LNCaP clone FGC (cell line): ENCODE measurements at places on chromosomes 11 and 22.

DNA sequence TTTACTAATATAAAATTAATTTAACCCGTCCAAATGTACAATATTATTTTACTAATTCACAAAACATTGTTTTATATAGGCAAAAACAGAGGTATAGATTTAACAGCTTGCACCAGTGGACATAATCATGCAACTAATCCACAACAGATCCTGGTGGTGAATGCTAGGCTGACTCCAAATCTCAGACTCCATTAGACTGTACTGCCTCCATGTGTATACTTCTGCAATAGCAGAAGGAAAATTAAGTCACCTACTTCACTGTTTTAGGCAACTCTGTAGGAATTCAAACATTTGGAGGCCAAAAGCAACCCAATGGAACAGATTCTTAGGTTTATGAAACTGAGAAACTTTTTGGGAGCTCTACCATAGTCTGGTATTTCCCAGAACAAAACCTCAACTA lies 30.0 kb upstream of the RAB39A start:
- peak; percentile 33 for DNase-seq

DNA sequence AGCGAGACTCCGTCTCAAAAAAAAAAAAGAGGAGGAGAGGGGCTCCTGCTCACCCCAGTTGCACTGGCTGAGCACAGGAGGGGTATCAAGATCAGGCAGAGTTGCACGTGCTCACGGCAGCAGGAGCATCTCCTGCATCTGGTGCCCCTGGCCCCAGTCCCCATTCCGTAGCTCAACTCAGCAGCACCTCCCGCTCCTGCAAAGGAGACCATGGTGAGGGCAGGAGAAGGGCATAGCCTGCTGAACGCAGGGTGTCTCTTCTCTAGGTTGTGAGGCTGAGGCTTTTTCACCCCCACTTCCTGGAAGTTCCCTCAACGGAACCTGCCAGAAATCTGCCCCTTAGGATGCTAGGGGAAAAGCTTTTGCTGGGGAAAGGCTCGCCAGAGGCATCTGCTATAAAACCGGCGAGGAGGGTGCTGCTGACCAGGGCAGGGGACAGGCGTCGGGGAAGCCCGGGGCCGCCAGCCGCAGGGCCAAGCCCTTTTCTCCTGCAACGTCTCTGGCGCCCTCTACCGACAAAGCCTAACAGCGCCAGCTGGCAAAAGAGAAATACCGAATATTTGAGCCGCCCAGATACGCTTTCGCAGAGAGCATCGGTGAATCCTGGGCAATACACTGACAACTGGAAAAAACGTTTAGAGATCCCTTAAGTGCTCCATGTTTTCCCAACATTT lies 1.0 kb upstream of the PPP6R2 start:
- DNase-seq: peak; percentile 51

- no peak for DNase-seq
Observed at GRCh38 chr11:1564535-1565172, 7.4 kb downstream of the DUSP8 start.

DNA sequence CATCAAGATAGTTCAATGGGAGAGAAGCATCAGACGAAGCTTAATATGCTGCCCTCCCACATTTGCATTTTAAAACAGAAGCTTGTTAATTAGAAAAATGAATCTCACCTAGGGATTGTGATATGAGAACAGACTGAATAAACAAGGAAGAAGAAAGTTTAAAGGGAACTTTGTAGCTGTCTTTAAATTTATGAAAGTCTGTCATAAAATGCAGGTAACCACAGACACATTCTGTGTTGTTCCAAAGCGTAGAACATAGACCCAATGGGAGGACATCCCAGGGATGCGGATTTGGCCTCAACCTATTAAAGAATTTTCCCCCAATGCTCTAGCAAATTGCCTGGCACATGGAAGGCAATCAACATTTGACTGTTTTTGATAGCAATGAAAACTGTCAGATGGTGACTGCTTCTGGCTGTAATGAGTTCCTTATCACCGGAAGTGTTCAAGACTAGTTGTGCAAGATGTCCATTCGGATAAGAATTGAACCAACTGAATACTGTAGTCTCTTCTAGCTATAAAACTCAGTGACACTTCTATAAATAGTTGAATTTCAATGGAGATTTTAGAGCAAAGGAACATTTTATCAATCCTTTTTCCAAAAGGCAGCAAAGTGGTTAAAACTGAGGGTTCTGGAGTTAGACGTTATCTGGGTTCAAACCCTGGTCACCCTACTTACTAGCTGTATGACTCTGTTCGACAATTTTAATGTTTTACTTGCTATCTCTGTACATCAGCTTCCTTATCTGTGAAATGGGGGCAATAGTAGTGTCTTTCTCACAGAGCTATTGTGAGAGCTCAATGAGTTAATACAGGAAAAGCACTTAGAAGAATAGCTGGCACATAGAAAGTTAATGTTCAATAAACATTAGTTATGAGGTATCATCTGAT lies 64.9 kb downstream of the LIF start:
- DNase-seq: no peak

DNA sequence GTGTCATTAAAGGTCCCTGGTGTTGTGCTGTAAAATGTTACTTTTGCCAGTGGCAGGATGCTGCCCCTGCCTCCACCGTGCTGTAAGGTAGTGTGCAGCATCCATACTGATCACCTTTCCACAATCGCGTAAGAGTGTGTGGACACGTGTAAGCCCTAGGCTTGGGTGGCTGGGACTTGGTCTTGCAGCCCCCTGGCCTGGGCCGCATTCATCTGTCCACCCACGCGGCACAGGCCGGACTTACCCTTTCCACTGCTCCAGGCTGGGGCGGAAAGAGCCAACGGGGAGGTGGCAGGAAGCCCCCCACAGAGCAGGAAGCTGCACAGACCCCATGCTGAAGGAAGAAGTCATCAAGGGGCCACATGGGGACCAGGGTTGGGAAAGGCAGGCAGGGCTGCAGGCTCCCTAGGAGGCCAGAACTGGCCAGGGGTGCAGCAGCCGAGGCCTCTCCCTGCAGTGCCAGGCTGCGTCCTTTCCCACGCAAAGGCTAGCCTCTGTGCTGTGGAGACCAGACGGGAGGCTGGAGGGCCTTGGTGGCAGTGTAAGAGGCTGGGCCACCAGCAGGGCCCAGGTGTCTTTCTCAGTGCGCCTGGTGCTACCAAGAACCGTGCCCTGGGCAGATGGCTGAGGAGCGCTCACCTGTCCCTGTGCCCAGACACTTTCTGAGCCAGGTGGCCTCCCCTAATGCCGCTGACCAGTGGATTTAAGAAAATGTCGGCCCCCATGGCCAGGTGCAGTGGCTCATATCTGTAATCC lies 11.7 kb upstream of the TMEM191C start:
- no peak for DNase-seq

DNA sequence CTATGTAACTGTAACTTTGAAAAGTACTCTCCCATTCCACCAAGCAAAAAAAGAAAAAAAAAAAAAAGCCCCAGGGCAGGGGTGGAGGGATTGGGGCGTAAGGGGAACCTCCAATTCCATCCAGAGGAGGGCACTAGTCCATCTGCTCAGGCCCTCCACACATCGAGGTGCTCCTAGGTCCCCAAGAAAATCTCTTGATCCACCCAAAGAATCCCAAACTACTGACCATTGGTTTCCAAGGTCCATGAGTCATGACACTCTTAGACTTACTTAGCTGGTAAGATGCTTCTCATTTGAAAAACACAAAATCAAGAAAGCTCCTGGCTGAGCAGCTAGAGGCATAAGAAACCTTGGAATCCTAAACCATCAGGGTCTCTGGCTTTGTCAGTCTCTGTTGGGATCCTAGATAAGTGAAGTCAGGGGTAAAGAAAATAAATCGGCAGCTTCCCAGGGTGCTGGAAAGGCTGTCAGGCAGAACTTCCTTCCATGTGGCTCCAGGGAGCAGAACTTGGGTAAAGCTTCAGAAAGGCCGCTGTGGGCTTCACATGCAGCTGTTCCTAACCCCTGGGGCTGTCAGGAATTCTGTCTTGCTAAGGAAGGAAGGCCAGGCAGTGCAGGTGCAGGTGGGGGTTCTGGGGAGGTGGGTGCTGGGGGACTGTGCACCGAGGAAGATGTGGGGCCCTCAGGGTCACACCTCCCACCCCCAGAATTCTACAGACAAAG lies 49.4 kb upstream of the ADA2 start:
- DNase-seq: no peak

DNA sequence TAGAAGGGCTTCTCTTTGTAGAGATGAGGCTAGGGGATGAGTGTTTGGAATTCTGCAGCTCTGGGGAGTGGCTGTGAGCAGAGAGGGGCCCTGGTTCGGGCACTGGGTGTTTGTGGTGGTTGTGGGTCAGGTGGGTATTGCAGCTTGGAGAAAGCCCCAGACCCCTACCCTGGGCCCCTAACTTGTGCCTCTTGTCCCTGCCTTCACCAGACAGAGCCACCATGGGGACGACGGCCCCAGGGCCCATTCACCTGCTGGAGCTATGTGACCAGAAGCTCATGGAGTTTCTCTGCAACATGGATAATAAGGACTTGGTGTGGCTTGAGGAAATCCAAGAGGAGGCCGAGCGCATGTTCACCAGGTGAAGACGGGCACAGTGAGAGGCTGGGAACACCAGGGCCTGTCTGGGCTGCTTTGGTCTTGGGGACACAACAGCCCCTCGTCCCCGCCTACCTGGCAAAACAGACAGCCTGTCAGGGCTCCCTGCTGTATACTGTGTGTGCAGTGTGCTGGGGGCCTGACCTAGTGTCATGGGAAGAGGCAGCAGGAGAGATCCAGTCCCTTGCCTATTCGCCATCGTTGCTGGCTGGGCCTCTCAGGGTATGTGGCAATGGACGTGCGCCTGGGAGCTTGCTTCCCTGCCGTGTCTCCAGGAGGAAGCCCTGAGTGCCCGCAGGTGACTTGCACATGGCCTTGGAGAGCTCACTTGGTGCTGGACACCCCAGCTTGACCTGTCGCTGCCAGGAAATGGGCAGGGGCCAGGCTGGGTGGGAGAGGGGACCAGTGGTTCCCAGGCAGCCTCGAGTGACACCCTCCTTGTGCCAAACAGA lies 4.3 kb downstream of the INCENP start:
- no peak for DNase-seq
